ENCODE measurements at places on chromosomes 11 and 22.

DNA sequence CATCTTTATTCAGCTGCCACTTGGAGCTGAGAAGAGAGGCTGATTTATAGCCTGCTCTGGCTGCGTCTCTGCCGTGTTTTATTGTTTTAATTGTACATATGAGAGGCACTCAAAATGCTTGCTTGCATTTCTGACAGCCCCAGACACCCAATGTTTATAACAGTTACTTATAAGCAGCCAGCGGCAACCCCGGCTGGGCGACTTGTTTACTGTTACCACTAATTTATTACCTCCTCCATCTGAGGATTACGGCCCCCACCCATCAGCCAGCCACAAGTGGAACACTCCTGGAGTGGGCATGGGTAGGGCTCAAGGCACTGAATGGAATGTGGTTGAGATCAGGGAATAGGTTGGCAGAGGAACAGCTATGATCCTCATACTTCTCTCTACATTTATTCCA, 61.2 kb downstream of the CLPB start:
- DNase-seq: no peak

- no peak for DNase-seq
Measured at GRCh38 chr11:13261591-13262061, 16.0 kb upstream of the BMAL1 start.

GRCh38 chr11:116976941-116977570, 121.2 kb downstream of the SIK3 start:
- DNase-seq: no peak

- DNase-seq: no peak
Measured at GRCh38 chr22:20530368-20531153, 23.2 kb downstream of the MED15 start.

DNA sequence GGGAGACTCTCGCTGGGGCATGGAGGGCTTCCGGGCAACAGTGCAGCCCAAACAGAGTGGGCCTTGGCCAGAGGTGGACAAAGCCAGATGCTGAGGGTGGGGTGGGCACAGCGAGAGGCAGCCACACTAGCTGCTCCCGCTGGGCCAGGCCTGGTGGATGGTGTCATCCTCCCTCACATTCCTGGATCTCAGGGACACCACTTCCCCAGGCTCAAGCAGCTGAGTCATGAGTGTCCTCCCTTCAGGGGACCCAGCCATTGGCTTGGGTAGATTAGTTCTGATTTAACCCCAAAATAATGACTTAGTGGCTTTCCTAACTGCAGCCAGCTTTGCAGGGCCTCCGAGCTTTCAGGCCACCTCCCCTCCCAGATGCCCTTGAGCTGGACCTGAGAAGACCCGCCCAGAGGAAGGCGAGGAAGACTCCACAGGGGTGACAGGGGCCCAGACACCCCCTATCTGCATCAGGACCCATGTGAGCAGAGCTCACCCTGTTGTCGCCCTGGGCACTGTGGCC, 25.9 kb upstream of the WNT7B start:
- DNase-seq: no peak

DNA sequence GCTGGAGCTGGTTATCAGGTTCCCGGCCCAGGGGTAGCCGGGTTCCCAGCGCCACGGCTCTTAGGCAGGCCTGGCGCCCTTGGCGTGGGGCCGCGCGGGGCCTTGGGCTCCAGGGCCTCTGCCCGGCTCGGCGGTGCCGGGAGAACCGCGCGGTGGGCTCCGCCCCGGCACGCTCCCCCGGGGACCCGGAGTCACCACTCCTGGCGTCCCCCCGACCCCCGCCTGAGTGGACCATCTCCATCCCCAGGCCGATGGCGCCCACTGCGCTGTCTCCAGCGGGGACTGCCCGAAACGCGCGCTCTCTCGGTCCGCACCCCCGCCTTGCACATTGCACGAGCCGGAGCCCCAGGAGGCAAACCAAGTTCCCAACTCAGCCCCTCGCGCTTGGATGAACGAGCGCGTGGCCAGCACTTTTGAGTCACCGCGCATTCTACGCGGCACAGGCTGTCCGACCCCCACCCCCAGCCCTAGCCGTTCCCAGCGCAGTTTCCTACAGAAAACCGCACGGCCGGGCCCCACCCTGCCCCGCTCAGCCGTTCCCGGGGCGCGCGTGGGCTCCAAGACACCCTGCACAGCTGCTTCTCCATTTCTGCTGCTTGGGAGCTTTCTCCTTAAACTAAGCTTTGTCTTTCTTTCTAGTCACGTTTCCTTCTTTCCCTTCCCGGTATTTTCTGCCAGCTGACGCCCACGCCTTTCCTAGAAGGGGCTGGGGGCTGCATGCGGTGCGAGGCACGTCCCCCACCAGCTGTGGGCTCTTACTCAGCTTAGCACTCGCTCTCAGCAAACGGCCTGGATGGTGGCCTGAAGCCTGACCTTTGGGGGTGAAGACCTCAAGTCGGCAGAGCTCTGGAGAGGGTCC, 650 bp upstream of the CHID1 start:
- no peak for DNase-seq

GRCh38 chr11:75035256-75035655, 46.5 kb downstream of the NEU3 start:
- no peak for DNase-seq

DNA sequence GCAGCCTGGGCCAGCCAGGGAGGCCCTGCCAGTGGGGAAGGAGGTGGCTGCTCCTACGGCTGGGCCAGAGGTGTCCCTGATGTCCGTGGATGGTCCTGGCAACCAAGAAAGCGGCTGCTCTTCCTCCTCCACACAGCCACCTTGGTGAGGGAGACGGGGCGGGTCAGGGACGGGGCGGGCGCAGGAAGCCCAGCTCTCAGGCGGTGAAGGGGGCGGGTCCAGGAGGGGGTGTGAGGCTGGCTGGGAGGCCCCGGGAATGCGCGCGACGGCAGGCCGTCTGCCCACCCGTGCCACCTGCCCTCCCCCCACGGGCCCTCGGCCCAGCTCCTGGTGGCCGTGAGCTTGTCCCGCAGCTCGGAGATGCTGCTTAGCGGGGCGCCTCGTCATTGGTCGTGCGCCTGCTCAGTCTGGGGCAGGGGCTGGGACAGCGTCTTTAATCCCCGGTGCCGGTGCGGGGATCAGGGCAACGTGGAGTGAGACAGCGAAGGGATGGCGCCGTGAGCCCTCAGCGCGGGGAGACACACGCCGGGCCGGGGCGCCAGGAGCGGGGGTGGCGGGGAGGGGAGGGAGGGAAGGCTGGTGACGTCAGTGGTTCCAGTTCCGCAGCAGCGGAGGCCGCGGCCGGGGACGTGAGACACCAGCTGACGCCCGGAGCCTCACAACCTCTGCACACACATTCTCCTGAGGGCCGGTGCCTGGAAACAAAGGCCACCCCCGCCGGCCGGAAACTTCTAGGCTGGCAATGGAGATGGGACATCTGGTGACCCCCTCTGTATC, 6.7 kb upstream of the BRSK2 start:
- DNase-seq: peak; percentile 84

DNA sequence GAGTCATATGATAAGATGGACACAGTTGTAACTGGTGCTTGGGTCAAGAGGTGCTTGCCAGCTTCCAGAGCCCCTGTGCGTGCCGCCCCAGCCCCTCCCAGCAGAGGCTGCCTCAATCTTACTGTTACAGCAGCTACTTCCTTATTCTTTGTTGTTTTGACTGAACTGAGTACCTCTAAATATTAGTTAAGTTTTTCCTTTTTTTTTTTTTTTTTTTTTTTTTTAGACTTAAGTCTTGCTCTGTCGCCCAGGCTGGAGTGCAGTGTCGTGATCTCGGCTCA, 8.8 kb downstream of the ZBED4 start:
- no peak for DNase-seq

DNA sequence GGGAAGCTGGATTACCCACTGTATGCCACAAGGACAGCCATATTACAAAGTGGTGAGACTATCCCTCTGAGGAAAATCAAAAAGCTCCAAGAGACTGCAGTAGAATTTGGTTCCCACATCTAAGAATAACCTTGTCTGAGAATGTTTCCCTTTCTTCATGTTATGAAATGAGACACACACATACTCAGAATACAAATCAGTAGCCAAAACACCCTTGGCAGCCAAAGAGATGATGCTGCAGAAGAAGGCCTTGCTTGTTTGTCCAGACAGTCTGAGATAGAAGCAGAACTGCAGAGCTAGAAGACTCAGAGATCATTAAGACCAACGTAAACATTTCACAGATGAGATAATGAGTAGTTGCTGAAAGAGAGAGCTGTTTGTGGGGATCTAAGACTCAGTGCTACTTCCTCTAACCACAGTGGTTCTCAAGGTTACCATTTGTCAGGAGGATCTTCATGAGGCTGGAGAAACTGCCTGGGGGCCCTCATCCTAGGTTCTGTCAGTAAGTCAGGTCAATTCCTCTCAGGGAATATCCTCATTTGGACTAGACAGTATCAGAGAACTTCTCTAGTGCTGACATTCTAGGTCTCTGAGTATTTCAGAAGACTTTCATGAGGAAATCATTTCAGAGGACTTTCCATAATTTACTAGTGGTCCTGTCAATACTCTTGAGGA, 38.9 kb downstream of the RELT start:
- no peak for DNase-seq

GRCh38 chr11:35362521-35362980, 56.8 kb downstream of the SLC1A2 start:
- no peak for DNase-seq

DNA sequence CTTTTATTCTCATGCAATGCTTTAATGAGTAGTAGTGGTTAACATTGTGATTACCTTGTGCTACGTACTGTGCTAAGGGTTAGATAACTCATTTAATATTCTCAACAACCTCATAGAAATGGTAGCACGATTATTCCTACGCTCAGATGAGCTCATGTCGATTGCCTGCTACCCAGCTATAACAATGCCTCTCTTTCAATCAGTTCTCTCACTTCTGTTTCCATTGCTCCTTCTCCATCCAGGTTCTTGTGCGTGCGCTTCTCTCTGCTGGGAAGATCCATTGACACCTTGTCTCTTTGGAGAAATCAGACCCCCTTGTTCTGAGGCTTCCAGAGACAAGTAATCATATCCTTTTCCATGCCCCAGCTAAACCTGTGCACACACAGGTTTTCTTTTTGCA, 120.8 kb downstream of the NECTIN1 start:
- no peak for DNase-seq

GRCh38 chr11:102577723-102578122, 47.2 kb upstream of the MMP7 start:
- no peak for DNase-seq

DNA sequence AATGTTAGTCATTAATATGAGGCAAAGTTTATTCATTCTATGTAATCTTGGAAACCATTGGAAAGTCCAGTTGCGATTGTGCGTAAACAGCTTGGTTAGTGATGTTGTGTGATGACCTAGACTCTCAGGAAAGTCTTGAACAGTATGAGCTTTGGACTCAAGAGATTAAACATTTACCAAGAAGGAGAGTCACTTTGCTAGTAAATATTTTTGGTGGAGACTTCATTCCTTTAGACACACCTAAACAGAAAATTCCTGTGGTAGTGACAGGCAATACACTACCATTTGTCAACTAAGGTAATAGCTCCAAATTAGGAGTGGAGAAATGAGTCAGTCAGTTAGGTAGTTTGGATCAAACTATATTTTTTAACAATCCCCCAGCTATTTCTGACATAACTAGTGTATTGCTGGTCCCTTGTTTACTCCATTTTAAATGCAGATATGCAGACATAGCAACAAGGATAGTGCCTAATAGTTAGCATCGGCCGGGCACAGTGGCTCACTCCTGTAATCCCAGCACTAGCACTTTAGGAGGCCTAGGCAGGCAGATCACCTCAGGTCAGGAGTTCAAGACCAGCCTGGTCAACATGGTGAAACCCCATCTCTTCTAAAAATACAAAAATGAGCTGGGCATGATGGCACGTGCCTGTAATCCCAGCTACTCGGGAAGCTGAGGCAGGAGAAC, 89.3 kb downstream of the ARHGAP42 start:
- DNase-seq: no peak

DNA sequence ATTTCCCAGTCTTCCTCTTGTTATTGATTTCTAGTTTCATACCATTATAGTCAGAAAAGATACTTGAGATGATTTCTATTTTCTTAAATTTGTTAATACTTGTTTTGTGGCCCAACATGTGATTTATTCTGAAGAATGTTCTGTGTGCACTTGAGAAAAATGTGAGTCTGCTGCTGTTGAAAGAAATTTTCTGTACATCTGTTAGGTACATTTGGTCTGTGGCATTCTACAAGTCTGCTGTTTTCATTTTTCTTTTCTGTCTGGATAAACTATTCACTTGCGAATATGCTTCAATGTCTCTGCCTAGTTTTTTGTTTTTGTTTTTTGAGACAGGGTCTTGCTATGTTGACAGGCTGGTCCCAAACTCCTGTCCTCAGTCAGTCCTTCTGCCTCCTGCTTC, 26.4 kb upstream of the LUZP2 start:
- no peak for DNase-seq

- DNase-seq: peak; percentile 86
Measured at GRCh38 chr11:130653838-130654636, 205.6 kb downstream of the ADAMTS15 start.

- DNase-seq: no peak
Measured at GRCh38 chr11:45646275-45646927, 19.0 kb downstream of the CHST1 start.

DNA sequence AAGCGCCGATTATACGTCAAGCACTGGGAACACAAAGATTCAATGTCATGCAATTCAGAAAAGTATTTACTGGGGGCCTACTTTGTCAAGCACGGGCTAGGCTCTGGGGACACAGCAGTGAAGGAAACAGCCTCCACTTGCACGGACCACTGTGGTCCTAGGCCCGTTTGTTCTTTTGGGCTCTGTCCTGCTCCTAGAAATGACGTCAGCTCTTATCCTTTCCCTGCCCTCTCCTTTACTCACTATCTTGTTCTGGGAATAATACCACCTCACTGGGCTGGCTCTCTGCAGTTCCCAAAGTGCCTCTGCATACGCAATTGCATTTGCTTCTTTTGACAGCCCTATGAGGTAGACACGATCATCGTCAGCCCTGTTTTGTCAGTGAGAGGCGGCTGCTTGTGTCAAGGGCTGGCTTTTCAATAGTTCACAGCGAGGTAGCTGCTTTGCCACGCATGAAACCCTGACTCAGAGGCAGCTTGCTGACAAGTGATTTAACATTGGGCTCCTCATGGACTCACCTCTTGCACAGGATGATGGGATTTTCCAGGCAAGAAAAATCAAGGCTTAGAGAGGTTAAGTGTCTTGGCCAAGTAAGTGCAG, 22.9 kb upstream of the IGSF22 start:
- no peak for DNase-seq

Data from coronary artery (tissue), 2 donors.